ENCODE measurements at places on chromosomes 16 and 17. TPM values are rescaled to one million over a fixed set of nuclear protein-coding genes. Genes with fewer than 3 reads are reported as not detected.

Gene SPATA32
- not detected for total RNA-seq

DNA sequence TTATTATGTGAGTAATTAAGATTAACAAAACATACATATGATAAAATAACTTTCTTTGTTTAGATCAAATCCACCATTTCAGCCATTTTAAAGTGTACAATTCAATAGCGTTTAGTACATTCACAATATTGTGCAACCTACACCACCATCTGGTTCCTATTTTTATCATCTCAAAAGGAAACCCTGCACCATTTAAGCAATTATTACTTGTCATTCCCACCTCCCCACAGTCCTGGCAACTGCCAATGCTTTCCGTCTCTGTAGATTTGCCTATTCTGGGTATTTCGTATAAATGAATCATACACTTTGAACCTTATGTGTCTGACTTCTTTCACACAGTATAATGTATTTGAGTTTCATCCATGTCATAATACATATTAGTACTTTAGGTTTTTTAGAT, 162.5 kb upstream of the CNTNAP4 start:
- H3K27me3 ChIP-seq, result no peaks in the 10 kb centered on the region
- H3K4me3 ChIP-seq, result no peak overlapping the region
- DNase-seq, result no peak
- H3K4me1 ChIP-seq, result no peaks in the 10 kb centered on the region

DNA sequence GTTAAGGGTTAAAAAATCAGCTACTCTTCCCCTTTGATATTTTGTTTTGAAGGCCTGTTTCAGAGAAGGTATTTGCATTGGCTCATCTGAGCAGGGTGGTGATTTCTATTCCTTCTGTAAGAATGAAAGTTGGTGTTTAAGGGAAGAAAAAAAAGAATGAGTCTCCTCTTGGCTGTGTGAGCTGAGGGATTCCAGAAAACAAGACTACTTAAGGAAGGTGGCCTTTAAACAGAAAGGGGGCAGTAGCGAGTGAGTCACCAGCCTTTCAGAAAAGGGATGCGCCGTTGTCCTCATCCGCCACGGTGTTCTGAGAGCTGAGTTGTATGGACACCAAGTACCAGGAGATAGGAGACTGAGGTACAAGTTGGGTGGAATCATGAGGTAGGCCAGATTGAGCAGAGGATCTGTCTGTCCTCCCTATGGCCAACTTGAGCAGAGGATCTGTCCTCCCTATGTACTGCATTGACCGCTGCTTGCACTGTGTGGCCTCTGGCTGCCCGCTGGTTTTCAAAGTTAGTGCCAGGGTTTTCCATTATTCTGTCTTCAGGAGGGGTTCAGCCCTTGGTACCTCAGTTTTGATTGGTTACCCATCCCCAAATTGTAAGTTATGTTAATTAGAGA, 8.2 kb downstream of the PRKCA start:
- no peaks in the 10 kb centered on the region for H3K27me3 ChIP-seq
- no peaks in the 10 kb centered on the region for H3K36me3 ChIP-seq
- H3K4me1 ChIP-seq, result no peaks in the 10 kb centered on the region
- DNase-seq, result no peak
- H3K4me3 ChIP-seq, result no peak overlapping the region

DNA sequence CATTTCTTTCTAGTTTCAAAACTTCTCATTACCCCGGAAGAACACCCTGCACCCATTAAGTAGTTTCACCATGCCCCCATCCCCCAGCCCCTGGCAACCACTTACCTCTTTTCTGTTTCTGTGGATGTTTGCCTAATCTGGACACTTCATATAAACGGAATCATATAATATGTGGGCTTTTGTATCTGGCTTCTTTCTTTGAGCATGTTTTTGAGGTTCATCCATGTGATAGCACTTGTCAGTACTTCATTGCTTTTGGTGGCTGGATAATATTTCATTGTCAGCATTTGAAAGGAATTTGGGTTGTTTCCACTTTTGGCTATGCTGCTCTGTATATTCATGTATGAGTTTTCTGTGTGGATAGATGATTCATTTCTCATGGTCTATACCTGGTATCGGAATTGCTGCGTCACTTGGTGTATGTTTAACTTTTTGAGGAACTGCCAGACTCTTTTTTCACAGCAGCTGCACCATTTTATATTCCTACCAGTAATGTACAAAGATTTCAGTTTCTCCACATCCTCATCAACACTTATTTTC, 30.0 kb upstream of the SLC5A10 start:
- H3K4me3 ChIP-seq, result no peak overlapping the region
- peaks cover 2% of the 10 kb centered on the region for H3K27me3 ChIP-seq
- H3K36me3 ChIP-seq, result no peaks in the 10 kb centered on the region
- H3K4me1 ChIP-seq, result peaks cover 2% of the 10 kb centered on the region
- no peak for DNase-seq

GRCh38 chr17:82909322-82909904, 69.6 kb upstream of the ZNF750 start:
- H3K27me3 ChIP-seq, result peaks cover 2% of the 10 kb centered on the region
- H3K36me3 ChIP-seq, result peaks cover under 1% of the 10 kb centered on the region
- H3K27ac ChIP-seq, result no peak overlapping the region
- peaks cover 24% of the 10 kb centered on the region for H3K4me1 ChIP-seq

- no peak overlapping the region for H3K4me3 ChIP-seq
- H3K36me3 ChIP-seq, result no peaks in the 10 kb centered on the region
- H3K27me3 ChIP-seq, result peaks cover 2% of the 10 kb centered on the region
- DNase-seq, result no peak
- H3K4me1 ChIP-seq, result peaks cover 2% of the 10 kb centered on the region
- no peak overlapping the region for H3K27ac ChIP-seq
Observed at GRCh38 chr17:58583486-58583885, 69.0 kb upstream of the MTMR4 start.

GRCh38 chr17:65833214-65833613, 271.8 kb upstream of the AXIN2 start:
- H3K36me3 ChIP-seq, result peaks cover 27% of the 10 kb centered on the region
- H3K4me3 ChIP-seq, result no peak overlapping the region
- no peak overlapping the region for H3K27ac ChIP-seq
- no peak for DNase-seq

DNA sequence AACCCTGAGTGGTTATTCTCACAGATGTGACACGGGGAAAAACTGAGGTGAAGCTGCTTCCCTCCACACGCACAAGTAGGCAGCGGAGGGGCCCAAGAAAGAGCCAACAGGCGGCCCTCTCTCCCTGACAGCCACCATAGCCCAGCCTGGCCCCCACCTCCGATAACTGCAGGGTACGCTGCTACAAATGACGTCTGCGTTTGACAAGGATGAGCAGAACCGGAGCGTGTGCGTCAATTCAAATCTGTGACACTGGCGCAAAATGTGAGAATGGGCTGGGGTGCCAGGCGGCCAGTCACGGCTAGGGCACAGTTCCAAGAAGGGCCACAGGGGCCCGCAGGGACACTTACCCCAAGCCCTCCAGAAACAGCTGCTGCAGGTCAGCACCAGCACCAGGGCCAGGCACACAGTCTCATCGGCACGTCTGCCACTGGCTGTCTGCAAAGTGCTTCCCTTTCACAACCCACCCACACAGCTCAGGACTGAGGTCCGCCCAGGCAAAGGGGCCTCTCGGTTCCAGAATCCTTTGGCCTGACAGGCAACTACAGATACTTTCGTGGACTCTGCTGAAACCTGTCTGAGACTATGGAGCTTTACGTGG, 14.4 kb downstream of the AXIN1 start:
- peaks cover 2% of the 10 kb centered on the region for H3K27me3 ChIP-seq
- DNase-seq, result no peak
- H3K27ac ChIP-seq, result no peak overlapping the region
- H3K36me3 ChIP-seq, result no peaks in the 10 kb centered on the region
- H3K4me1 ChIP-seq, result peaks cover 3% of the 10 kb centered on the region
- H3K4me3 ChIP-seq, result no peak overlapping the region

Gene KCNH6
- total RNA-seq, result 4.1 TPM

DNA sequence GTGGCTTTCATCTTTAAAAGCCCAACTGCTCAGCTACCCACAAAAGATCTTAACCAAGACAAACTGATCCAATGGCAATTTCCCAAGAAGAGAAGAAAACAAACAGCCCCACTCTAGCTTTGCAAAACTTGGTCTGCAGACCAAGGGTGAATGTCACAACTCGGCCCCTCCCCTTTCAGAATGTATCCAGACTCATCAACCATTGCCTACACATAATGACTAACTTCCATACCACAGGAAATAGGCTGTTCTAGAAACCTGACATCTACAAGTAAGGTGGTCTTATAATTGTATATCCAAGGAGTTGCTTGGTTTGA, 16.0 kb downstream of the DCUN1D3 start:
- no peak for DNase-seq
- no peaks in the 10 kb centered on the region for H3K27me3 ChIP-seq
- H3K4me1 ChIP-seq, result no peaks in the 10 kb centered on the region
- no peak overlapping the region for H3K27ac ChIP-seq
- no peak overlapping the region for H3K4me3 ChIP-seq

Gene MEFV
- not detected for total RNA-seq

Gene CCL1
- total RNA-seq, result not detected

Gene CHTF8
- total RNA-seq, result 116 TPM

GRCh38 chr16:21598701-21599121, 666 bp upstream of the METTL9 start:
- no peak for DNase-seq
- no peaks in the 10 kb centered on the region for H3K36me3 ChIP-seq
- peaks cover 2% of the 10 kb centered on the region for H3K27me3 ChIP-seq
- H3K4me3 ChIP-seq, result peak overlapping the region; percentile 88

GRCh38 chr17:66415366-66416206, 113.2 kb downstream of the PRKCA start:
- H3K36me3 ChIP-seq, result no peaks in the 10 kb centered on the region
- no peaks in the 10 kb centered on the region for H3K4me1 ChIP-seq
- DNase-seq, result no peak
- H3K4me3 ChIP-seq, result no peak overlapping the region
- no peaks in the 10 kb centered on the region for H3K27me3 ChIP-seq
- no peak overlapping the region for H3K27ac ChIP-seq

Gene C1QTNF8
- total RNA-seq, result not detected

Gene PYDC1
- total RNA-seq, result not detected

- H3K27me3 ChIP-seq, result no peaks in the 10 kb centered on the region
- peaks cover 4% of the 10 kb centered on the region for H3K36me3 ChIP-seq
- peaks cover 1% of the 10 kb centered on the region for H3K4me1 ChIP-seq
- no peak overlapping the region for H3K27ac ChIP-seq
Observed at GRCh38 chr16:14131774-14132695, 60.9 kb downstream of the MRTFB start.

DNA sequence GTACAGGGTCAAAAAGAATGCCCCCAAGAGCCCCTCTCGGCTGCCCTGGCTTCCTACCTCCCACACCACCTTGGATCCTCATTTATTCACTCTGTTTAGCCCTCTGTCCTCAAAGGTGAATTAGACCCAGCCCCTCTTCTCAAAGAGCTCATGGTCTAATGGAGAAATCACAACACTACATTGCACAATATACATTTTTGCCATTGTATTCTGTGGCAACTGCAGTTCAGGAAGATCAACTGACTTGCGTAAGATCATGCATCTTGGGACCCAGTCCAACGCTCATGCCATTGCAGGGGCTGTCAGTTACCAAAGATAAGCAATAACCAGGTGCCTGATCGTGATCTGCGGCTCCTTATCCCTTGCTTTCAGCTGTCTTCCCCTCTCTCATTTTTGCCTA, 1.4 kb downstream of the KRT38 start:
- no peaks in the 10 kb centered on the region for H3K27me3 ChIP-seq
- H3K36me3 ChIP-seq, result no peaks in the 10 kb centered on the region
- no peak overlapping the region for H3K27ac ChIP-seq
- no peak overlapping the region for H3K4me3 ChIP-seq
- DNase-seq, result no peak

GRCh38 chr16:7132465-7132864, 200.2 kb upstream of the RBFOX1 start:
- H3K4me3 ChIP-seq, result no peak overlapping the region
- H3K4me1 ChIP-seq, result no peaks in the 10 kb centered on the region
- H3K27ac ChIP-seq, result no peak overlapping the region
- no peaks in the 10 kb centered on the region for H3K36me3 ChIP-seq
- no peaks in the 10 kb centered on the region for H3K27me3 ChIP-seq

DNA sequence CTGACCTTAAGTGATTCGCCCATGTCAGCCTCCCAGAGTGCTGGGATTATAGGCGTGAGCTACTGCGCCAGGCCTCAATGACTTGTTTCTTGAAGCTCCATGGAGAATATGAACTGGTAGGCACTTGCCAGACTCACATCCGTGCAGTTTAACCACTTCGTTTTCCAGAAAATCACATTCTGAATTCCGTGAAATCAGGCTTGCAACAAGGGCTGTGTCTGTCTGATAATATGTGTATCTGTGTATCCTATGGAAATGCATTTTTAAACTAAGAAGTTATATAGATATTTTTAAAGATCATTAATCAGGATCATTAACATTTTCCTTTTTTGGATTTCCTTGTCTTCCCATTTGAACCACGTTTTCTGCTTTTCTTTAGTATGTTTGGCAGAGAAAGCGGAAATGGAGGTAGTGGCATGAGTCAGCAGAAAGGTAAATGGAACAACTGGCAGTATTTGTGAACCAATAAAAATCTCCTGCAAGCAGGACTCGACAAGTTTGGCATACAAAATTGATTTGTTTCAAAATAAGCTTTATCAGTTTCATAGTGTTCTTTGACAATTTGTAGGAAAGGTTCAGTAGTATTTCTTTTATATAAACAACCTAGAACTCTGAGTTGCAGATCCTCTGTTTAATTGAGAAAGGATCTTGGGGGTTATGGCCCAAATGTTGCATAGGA, 33.0 kb downstream of the USP10 start:
- no peak overlapping the region for H3K27ac ChIP-seq
- H3K4me1 ChIP-seq, result peaks cover 45% of the 10 kb centered on the region
- no peak for DNase-seq
- no peaks in the 10 kb centered on the region for H3K27me3 ChIP-seq
- no peaks in the 10 kb centered on the region for H3K36me3 ChIP-seq
- H3K4me3 ChIP-seq, result no peak overlapping the region

Data from glutamatergic neuron (in vitro differentiated cells).